ENCODE measurements at places on chromosomes 4 and X.
A peak's percentile ranks its signal among the peaks of the same experiment; 100 is the strongest.

DNA sequence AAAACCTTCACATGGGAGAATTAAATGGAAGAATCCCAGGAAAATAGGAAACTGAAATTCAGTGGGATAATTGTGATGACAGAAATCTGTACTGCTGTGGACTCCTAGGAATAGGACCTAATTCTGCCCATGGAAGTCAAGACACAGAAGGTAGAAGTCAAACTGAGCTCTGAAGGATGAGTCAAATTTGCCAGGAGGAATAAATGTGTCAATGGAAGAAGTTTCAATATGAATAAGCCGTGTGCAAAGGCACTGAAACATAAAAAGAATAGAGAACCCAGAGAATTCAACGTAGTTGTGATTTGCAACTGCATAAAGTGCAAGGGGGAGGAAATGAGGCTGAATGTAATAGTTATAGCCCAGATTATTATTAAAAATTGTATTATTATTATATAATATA is 11.6 kb downstream of the ENAM start:
- DNase-seq = no peak

DNA sequence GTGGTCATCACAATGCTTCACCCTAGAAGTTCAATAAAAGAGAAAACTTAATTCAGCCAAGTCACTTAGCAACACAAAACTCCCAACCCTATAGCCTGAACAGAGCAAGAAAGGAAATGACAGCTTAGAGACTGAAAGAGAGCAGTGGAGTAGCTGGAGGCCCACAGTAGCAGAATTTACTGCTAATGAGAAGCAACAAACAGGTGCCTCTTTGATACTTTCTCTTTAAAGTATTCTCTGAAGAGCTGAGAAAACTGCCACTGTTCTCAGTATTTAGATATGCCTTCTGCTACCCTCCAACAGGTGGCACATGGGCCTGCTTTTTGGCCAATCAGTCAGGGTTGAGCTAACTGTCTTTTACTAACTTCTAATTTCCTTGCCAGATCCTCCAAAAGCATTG is 240.0 kb downstream of the GPC3 start:
- DNase-seq = no peak

- DNase-seq = no peak
Observed at GRCh38 chrX:10106806-10107205, 50.0 kb upstream of the CLCN4 start.

- no peak for DNase-seq
Observed at GRCh38 chr4:110449947-110450346, 26.0 kb upstream of the ENPEP start.

DNA sequence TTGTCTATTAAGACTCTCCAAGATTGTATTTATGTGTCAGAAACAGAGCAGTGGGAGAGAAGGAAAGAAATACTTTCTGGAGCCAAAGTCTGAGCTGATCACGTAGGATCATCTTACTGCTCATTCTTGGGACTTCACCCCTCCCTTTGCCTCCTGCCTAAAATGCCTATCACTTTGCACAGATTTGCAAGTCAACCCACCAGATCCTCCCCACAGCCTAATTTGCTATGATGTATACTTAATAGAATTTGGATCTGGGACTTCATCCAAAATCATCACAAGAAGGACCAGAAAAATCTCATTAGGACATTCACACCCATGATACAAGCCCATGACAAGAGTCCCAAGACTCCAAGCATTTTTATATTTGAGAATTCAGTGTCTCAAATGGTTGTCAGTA is 290.2 kb downstream of the FBXW7 start:
- DNase-seq = no peak

- no peak for DNase-seq
Observed at GRCh38 chr4:20698382-20698781, 1.9 kb upstream of the PACRGL start.

DNA sequence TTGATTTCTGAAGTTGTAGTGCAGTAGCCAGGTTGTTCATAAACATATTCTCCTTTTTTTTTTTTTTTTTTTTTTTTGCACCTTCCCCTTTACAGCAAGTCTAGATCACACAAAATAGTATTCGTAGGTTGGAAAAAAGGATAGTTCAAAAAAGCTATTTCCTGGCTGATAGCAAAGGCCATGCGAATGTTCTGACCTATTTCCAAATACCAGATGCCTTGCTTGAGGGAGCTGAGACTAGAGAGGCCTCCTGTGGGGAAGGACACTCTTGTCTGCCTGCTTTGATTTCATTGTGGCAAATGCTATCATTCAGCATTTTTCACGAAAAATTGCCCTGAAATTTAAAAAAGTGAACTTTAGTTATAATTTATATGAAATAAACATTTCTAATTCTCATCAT is 111.4 kb downstream of the MAD2L1 start:
- DNase-seq = no peak

GRCh38 chrX:129833153-129833990 is 10.3 kb downstream of the ZDHHC9 start:
- DNase-seq = no peak

DNA sequence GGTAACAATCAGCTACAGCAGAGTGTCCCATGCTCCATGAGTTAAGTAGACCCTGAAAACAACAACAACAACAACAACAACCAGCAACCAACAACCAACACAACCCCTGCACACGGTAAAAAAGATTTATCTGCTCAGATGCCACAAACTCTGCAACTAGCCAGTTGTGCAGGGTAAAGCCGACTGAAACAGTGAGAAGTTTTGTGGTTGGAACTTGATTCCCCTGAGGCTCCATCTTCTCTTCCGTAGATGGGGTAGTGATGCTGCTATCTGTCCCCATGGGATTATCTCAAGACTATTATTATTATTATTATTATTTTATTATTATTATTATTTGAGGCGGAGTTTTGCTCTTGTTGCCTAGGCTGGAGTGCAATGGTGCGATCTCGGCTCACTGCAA is 50.6 kb upstream of the RAPGEF2 start:
- no peak for DNase-seq

GRCh38 chr4:139710073-139710472 is 44.5 kb downstream of the MGST2 start:
- DNase-seq = no peak

DNA sequence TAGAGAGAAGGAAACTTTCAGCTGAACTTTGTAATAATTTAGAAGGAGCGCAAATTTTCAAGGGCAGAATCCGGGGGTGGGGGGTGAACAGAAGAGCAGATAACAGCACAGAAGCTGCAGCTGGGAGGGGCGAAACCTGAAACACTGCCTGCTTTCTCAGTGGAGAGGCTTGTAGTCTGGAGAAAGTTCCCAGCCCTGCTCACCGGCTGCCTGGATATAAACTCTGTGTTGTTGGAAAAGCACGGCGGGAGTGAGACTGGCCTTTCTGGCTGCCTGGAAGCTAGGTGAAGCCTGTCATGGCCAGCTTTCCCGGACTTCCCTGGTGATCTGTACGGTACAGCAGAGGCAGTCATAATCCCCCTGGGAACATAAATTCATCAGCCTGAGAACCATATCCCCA is 1352.1 kb upstream of the DIAPH2 start:
- DNase-seq = no peak

- no peak for DNase-seq
Observed at GRCh38 chrX:140920416-140920815, 82.0 kb upstream of the SPANXB1 start.

GRCh38 chr4:7422151-7422897 is 12.4 kb downstream of the PSAPL1 start:
- DNase-seq = no peak

GRCh38 chr4:165600959-165601683 is 222.3 kb downstream of the CPE start:
- no peak for DNase-seq

DNA sequence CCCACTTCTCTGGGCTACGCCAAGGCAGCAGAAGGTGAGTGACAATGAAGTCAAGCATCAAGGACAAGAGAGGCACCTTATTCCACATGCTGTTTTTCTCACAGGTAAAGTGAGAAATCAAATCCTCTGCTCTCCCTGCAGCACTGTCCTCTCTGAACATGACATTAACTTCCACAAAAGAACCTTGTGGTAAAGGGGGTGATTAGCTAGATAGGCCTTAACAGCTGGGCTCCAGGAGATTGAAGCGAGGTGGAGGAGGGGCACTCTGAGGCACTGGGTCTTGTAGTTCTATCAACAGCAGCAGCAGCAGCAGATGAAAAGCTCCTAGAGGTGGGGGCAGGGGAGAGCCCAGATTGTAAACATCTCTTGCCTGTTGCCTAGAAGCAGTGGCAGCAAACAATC is 96.8 kb upstream of the CXXC4 start:
- peak; percentile 79 for DNase-seq

DNA sequence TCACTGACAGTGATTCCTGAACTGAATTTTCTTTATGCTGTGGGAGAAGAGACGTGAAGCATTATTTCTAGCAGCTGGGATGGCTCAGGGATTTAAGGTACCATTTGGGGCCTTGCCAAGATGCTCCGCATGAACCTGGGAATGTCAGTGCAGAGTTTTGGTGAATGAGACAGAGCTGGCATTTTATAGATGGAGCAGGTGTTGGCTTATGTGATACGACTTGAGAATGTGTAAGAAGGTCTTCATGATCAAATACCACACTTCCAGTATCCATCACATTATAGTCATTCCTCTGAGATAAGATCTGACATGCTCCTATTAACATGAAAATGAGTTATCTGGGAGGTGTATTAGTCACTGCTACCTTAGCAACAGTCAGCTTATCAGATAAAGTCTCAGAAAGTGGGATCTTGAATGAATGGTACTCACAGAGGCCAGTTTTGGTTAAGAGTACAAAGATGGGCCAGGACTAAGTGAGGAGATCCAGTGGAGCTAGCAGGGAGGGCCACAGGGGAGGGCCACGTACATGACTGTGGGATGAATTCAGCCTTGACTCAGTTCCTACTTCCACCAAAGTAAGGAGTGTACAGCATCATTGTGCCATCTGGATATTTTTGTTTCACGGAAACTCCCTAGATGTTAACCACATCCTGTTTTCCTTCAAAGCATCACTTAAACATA is 116.7 kb downstream of the SPCS3 start:
- no peak for DNase-seq

DNA sequence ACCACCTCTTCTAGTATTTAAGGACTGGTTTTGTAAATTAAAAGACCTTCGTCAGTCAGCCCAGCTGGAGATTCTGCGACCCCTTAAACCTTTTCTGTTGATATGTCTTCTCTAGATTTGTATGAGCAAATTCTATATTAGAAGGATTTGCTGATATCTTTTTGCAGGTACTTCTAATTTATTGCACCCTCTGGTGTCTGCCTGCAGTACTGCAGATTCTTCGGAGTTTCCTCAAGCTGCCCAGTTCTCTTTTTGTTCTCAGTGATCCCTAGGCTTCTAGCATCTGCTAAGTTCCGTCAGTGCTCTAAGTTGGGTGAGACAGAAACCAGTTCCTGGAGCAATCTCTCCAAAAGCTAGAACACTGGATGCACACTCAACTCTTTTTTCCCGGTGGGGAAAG is 545.2 kb downstream of the C4orf33 start:
- no peak for DNase-seq

DNA sequence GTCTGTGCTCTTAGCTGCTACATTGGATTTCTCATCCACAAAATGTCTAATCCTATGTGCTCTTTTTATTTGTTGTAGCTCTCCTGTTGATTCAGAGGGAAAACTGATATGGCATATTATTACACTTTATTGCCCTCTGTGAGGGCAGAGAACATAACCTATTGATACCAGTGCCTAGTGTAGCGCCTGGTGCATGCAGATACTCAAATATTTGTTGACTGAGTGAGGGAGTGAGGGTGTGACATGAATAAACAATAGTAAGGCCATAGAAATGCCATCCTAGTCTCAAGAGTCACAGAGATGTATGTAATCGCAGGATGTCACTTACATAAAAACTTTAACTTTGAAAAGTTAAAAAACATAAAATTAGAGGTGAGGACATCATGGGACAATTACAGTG is 159.1 kb downstream of the SHROOM3 start:
- no peak for DNase-seq

GRCh38 chr4:129077326-129077725 is 16.0 kb downstream of the SCLT1 start:
- DNase-seq = no peak

DNA sequence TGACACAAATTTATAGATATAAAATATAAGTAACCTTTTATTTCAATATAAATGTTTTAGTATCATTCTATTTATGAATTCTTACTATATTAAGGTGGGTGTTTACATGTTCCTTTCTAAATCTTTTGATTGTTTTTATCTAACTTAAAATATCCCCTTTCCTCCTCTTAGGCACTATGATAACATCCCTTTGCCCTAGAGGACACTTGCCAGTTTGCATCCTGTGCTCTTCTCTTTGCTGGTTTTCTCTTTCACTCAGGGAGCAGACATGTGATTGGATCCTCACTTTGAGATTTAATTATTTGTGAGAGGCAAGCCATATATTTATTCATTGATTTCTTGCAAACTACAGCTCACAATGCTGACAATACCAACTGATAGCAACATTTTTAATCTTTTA is 16.2 kb downstream of the LRIT3 start:
- no peak for DNase-seq

Measured in NCI-H1105 (cell line).